Cerebellar nuclear complex (tissue), 1 donor: ENCODE measurements at places on chromosomes 12 and 14.

DNA sequence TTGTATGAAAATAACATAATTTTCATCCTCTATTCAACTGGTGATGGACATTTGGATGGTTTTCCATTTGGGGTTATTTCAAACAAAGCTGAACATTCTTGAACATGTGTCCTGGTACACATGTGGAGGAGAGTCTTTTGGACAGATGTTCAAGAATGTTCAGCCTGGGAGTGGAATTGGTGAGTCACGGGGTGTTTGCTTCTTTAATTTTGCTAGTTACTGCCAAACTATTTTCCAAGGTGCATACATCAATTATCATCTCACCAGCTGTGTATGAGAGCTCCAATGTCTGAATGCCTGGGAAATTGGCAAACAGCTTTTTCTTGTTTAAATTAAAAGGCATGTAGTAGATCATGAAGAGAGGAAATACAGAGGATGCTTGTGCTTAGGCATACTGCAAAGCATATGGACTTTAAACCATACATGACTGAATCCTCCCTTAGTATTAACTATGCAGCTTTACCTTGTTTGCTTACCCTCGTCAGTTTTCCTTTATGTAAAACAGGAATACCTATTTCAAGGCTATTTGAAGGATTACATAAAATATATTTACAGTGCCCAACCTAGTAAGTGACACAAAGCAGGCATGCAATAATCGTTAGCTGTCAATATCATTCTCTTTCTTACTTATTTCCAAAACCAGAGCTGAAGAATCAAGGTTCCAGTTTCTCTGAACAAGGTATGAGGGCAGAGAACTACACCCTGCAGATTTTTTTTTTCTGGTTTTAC lies 152.1 kb downstream of the ITPR2 start:
- DNase-seq, result no peak

DNA sequence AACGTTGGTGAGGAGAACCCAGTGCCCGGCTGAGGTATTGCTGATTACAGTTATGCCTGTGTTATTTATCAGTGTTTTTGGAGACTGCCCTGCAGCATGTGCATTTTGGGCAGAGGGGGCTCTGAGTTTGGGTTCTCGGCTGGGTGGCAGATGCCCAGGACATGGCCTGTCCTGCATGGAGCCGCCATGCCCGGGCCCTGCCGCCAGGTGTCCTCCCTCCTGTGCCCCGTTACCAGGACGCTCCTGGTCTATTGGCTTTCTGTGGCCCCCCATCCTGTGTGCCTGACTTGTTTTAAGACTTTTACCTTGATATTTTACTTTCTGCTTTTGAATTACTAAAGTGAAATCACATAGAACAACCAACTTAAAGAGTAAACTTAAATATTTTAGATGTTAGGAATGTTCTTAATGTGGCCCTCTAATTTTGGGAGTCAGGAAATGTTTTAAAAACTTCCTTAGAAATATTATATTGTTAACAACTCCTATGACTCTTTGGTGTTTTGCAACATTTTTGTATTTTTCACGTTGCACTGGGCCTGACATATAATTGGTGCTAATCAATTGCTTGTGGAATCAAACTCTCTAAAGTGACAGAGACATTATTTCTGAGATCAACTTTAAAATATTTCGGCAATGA lies 51.8 kb downstream of the PRIMA1 start:
- no peak for DNase-seq

- no peak for DNase-seq
Observed at GRCh38 chr14:104214431-104215218, 76.2 kb downstream of the KIF26A start.

DNA sequence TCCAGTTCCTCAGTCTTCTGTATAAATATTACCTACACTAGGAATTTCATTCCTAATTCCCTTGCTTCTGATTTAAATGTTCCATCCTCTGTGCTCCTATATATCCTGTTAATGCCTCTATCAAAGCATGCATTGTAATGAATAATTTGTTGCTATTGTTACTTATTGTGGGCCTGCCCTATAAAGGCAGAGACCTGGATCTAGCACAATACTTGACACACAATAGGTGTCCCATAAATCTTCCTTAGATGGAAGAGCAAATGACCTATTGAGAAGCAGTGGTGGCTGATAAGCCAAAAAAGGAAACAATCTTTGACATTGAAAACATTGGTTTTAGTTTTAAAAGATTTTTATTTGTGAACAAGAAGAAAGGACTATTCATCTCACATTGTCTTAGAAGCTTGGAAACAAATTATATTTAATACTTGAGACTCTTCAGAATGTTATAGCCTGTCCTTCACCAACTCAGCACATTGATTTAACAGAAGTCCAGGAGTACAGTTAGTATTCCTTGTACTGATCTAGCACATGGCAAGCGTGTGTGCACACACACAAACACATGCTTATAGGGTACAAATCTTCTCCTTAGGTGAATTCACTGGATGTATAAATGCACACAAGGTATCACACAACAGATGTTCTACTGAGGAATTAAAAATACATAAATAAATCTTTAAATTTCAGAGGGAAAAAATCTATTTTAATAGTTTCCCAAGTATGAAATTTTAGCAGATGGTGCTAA lies 135.9 kb downstream of the DUSP6 start:
- DNase-seq, result no peak

DNA sequence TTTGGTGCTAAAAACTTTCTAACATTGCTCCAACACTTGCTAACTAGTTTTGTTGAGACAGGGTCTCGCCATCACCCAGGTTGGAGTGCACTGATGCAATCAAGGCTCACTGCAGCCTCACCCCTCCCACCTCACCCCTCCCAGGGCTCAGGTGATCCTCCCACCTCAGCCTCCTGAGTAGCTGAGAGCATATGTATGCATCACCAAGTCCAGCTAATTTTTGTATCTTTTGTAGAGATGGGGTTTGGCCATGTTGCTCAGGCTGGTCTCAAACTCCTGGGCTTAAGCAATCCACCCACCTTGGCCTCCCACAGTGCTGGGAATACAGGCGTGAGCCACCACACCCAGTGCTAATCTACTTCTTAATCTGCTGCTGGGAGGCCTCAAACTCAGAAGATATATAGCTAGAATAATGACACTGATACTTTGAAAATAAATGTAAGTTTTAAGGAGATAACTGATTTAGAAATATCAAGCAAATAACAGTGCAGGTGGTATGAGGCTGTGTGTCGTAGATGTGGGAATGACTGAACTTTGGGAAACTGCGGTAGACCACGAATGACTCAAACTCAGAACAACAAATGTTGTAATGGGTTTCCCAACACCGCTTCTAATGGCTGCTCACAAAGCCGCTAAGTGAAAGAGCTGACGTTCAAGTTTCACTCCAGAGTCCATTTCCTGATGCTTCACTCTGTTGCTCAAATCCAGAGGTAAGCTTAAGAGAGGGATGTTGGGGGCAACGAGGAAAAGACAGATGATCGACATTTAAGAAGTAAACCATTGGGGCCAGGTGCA lies 10.0 kb downstream of the TMCC3 start:
- no peak for DNase-seq

GRCh38 chr14:49879646-49880204 lies 13.2 kb upstream of the ARF6 start:
- DNase-seq, result no peak

- no peak for DNase-seq
Observed at GRCh38 chr12:41932470-41932991, 212.1 kb downstream of the GXYLT1 start.

- no peak for DNase-seq
Observed at GRCh38 chr12:109188108-109188712, 71.8 kb downstream of the ACACB start.

GRCh38 chr12:121789800-121790728 lies 3.4 kb downstream of the RHOF start:
- no peak for DNase-seq

- DNase-seq, result no peak
Observed at GRCh38 chr14:95683793-95684192, 2.4 kb upstream of the TCL1B start.

- no peak for DNase-seq
Observed at GRCh38 chr14:92945959-92946846, 23.3 kb downstream of the CHGA start.

GRCh38 chr12:121279507-121279915 lies 17.0 kb downstream of the CAMKK2 start:
- DNase-seq, result peak; percentile 95

DNA sequence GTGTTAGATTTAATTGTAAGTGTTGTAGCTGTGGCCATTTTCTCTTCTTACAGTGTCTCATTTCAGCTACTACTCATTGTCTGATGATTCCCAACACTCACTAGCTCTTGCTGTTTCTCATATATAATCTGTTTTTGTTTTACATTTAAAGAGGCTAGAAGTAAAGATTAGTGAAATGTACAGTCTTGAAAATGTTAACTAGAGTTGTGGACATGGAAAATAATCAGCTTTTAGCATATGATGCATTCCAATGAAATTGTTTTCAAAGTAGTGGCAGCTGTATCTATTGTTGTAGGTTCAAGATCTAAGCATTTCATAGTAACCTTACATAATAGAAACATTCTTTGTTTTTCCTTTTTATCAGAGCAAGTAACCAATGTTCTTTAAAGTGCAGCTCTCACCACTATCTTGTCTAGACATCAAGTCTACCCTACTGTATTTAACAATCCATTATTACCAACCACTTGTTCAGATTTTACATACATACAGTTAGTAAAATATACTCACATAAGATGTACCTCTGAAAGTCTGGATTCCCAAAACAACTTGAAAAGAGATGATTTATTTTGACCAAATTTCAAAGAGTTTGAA lies 76.9 kb downstream of the PPHLN1 start:
- DNase-seq, result no peak

DNA sequence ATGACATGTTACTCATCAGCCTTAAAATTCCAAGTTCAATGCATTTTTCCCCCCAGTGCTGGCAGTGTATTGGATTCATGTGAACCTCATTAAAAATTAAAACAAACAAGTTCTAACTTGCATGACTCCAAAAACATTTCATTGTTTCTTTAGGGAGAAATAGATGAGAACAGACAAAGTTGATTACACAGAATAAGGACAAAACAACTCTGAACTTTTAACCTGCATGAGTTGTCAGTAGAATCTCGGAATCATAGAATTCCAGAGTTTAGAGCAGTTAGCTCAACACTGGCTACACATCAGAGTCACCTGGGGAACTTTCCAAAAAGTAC lies 127.5 kb downstream of the TMX1 start:
- no peak for DNase-seq

DNA sequence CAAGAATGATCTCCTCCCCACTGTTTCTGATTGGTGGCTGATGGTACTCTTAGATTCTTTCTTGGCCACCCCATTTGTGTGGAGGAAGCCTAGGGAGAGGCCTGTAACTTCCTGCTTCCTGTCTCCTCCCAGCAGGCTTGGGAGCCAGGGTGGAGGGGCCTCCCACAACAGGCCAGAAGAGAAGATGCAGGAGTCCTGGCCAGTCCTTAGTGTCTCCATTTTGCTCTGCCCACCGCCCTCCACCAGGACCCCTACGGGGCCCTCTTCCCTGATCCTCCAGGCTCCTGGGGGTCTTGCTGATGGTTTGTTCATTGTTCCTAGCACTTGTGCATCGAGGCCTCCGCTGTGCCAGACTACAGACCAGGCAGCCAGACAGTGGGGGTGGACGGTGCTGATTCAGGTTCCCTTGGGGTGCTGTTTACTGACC lies 6.8 kb downstream of the TSPAN9 start:
- no peak for DNase-seq

DNA sequence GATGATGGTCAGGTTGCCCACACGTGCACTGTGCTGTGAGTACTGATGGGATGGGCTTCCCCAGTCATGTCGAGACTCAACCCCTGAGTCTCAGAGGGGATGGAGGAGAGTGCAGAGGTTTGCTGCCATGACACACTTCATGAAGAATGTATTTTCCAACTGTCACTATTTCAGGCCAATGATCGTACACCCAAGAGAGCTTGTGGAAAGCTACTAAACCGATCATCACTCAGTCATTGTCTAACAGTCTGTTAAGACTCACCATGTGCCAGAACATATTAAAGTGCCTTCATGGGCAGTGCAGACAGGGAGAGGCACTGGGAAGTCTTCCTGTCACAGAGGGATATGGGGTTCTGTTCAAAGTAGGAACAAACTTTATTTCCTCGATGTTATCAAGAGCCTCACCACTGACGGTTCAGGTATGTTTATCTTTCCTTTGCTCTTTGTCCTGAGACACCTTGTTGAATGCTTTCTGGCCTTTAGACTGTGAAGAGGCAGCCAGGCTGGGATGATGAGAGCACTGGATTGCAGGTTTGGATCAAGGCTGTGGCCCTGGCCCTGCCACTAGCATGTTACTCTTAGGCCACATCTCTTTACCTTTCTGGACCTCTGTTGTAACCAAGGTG lies 41.6 kb upstream of the NTF3 start:
- DNase-seq, result no peak

DNA sequence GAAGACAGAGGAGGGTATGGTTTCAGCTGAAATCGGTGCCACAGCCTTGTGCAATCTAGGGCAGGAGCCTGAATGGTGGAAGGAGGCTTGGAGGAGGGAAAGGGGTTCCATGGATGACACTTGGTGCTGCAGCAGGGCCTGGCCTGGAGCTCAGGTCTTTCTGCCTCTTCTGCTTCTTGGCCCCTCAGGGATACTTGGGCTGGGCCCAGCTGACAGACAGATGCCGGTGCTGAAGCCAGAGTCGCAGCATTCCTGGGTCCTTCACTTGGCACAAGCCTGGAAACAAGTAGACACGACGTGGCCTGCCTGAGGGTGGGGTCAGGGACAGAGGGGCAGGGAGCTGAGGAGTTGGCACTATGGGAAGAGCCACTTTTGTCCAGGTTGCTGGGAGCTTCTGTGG lies 4.4 kb upstream of the PLEKHD1 start:
- DNase-seq, result no peak

- no peak for DNase-seq
Observed at GRCh38 chr12:92629349-92630065, 73.3 kb upstream of the PLEKHG7 start.

GRCh38 chr14:52944254-52944653 lies 6.6 kb downstream of the FERMT2 start:
- no peak for DNase-seq
